Effector memory CD8-positive, alpha-beta T cell (primary cell): ENCODE measurements at places on chromosomes 16 and 17.
A peak's percentile ranks its signal among the peaks of the same experiment; 100 is the strongest.

DNA sequence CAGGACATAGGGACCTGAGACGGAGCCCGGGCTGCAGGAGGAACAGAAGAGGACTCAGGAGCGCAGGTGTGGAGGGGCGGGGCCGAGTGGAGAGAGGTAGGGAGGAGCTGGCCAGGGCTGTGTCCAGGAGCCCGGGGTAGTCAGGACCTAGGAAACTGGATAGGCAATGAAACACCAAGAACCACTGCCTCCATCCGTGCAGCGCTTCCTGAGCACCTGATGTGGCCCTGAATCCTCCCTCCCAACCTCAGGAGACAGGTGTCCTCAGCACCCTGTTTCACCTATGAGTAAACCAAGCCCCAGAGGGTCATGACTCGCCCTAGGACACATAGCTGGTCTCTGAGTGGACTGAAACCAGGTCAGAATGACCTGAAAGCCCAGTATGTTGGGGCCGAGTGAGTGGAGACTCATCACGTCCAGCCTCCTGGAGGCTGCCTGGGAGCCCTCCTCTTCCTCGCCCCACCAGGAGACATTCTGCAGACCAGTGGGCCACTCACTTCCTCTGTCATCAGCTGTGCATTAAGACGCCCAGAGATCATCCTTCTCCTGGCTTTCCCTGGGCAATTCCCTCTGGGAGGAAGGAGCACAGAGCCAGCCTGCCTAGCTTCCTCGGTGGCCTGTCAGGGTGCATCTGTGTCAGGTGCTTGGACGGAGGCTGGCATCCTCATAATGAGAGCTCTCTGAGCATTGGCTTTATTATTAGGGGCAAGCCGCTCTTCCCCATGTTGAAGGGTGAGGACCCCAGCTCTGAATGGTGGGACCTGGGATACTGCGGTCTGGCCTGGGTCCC, 72.8 kb downstream of the SCNN1B start:
- no peak for DNase-seq

DNA sequence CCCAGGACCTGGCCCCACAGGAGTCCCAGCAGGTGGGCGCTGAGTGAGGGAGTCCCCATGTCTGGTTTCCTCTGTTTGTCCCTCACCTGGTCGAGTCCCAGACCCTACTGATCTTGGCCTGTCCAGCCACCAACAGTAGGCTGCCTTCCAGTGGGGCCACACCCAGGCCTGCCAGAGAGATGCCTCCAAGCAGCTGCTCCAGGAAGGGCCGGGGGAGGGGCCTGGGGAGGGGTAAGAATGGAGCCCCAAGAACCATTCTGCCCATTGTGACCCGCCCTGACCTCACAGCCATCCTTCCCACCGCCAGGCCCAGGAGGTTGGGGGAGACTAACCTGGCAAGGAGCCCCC, 736 bp downstream of the SPATA20 start:
- DNase-seq: no peak

GRCh38 chr17:47301831-47302230, 21.9 kb upstream of the EFCAB13 start:
- DNase-seq: no peak

DNA sequence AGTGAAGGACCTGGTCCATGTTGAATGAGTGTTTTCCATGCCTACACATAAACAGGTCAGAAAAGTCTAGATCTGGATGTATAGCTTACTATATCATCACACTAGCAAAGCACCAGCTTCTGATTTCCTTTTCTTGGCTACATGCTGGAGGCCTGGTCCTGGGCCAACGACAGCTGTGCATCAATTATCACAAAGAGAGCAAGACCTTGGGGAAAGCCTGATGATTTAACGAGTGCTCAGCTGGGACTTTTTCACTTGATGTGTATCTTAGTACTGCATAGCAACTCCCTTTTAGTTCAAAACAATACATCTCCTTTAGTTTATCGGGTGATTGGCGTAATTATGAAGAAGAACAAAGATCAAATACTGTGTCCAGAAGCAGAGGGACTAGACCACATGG, 358.2 kb downstream of the KIF2B start:
- DNase-seq: no peak

DNA sequence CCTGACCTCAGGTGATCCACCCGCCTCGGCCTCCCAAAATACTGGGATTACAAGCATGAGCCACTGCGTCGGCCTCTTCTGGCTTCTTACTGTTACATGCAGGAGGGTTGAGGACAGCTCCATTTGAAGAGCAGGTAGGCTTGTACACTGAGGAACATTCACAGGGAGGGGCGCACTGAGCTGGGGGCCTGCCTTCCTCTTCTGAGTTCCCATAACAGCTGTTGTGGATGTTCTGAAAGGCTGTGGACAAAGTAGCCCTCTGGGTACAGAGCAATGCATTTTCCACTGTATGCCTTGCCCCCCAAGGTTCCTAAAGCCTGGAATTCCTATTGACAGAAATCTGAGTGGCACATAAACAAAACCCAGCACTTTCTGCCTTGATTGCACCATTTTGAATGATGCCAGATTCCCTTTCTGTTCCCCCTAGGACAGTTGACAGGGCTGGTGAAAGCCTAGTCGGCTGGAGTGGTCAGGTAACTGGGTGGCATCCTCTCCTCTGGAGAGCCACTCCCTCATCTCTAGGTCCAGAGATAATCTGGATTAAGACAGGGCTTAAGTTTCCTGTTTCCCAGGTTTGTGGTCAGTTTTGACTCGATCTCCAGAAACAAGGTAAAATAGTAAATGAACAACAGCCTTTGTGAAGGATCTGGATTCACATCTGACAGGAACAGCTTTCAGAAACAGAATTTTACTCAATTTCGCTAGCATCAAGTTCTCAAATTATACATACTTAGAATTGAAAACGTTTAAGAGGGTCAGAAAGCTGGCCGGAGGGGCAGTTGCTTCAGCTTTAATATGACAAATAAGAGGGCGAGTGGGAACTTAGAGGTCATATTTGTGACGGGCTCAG, 1.3 kb upstream of the CDK5R1 start:
- no peak for DNase-seq

DNA sequence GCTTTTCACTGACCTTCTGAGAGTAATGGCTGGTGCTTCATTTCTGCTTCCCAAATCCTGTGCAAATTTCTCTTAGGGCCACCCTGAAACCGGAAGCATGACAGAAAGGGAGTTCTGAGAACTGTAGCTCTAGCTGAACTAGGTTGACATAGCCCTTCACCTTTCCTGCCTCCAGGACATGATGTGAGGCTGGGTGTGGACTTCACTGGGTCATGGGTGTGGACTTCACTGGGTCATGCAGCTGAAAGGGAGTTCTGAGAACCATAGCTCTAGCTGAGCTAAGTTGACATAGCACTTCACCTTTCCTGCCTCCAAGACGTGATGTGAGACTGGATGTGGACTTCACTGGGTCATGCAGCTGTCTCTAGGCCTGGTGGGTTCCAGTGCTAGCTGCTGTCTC, 54.3 kb upstream of the NLRP1 start:
- DNase-seq: no peak

DNA sequence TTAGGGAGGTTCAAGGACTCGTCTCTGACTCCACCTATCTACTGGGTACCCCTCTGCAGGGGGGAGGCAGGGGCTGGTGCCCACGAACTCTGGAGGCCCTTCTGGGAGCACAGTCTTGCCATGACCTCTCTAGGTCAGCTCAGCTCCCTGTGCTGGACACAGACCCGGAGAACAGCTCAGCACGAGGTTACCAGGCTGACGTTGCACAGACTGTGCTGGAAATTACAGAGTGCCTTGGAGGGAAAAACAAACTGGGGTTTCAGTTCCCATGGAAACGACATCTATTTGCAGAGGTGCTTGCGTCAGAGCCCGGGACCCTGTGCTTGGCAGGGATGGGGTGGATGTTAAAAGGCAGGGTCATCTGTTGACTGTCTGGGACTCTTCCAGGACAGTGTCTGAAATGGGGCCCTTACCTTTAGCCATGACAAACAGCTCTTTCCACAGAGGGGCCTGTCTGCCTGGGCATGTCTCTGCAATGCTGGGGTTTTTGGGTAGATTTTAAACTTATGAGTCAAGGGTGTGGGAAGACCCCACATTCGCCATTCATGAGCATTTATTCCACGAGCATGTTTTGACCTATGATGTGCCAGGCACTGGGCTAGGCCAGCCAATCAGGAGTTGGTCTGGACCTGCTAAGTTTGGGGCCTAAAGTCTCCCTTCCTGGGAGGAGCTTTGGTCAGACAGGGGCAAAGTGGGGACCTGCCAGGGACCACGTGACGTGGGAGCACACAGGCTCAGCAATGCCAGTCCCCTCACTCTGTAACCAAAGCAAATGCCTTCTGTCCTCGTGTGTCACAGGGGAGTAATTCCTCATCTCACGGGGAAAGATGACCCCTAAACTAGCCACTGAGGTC, 22.5 kb downstream of the CCR7 start:
- peak; percentile 41 for DNase-seq

DNA sequence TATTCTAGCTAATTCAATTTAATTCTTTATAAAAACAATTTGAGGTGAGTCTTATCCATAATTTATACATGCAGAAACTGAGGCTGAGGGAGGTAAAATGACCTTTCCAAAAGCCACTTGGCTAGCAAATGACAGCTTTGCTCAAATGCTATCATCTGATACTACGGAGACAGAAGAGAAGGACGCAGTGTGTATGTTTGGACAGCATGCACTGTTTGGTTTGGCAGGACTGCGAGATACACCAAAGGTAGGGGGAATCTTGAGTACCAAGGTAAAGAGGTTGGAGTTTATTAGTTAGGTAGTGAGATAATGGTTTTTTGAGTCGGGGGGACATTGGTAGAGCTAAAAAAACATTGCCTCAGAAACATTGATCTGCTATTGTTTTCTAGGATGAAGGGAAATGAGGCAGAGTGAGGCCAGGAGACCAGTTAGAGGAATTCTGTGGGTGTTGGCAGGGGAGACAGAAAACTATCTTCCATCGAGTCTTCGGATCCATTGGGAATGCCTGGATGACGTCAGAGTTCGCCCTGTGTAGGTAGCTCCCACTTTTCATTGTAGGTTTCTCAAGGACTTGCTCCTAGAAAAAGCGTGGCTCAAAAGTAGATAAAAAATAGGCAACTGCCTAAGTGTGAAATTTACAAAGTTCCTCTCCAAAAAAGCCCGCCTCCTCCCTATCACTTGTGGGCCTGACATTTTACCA, 2.5 kb upstream of the HS3ST4 start:
- no peak for DNase-seq

DNA sequence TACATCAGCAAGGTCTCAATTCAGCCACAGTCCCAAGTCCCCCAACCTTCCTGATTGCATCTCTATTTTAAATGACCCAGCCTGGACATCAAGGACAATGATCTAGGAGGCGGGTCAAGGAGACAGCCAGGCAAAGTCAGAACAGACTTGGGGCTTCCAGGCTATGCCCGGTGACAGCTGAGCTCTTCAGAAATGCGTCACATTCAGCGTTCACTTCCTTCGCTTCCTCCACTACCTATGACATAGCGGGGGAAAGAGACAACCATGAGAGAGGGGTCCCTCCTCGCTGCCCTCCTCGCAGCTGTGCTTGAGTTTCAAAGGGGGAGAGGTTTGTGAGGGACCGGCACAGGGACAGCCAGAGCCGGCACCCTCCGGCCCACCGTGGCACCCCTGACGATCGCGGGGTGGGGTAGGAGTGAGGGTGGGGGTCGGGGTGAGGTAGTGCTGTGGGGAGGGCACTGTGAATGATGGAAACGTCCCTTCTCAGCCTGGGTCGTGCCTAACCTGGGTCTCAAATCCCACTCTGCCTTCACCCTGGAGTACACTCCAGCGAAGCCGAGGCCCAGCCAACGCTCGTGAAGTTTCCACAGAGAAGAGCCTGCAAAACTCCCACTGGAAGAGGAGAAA, 12.3 kb upstream of the LGALS3BP start:
- no peak for DNase-seq

- DNase-seq: no peak
Measured at GRCh38 chr16:1439058-1439698, 5.2 kb downstream of the CCDC154 start.

DNA sequence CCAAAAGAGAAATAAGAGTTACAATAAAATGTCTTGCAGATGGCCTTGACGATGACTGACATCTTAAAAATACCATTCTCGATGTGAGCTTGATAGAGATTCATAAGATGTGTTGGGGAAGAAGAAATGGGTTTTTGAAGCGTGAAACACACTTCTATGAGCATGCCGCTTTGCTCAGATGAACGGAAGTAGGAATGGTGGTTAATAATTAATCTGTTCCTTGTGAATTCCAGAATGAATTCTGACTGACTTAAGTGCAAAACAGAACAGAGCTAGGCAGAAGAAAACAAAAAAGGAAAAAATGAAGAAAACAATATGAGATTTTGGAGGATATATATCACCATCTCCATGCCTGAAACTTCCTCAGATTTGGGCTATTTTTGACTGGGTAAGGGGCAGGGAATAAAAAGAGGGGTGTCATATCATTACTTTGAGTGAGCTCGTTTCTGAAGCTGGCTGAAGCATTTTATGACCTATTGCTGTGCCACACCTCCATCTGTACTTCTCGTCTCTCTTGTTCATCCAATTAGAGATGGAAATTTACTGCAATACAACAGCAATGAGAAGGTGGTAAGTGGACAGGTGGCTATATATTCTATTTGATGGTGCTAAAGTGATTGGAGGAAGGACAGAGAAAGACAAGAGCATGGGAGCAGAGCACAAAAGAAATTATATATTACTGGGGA, 1152.0 kb upstream of the CDH8 start:
- no peak for DNase-seq

- DNase-seq: peak; percentile 60
Measured at GRCh38 chr17:41338961-41339485, 11.6 kb downstream of the KRT33A start.

GRCh38 chr16:31351942-31352325, 3.0 kb upstream of the ITGAX start:
- DNase-seq: no peak

DNA sequence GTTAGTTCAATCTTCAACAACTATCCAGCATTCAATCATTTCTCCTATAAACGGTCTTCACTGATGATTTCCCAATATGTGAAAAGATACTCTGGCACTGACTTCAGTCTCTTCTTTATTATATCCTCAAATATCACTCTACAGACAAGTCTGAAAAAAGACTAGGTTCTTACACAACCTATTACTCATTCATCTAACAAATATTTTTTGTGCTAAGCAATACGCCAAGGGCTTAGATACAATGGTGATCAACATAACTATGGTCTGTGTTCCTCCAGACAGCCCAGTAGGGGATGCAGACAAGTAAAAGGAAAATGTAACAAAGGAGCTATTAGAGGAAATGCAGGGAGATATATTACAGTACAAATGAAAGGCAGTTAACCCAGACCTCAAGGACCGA, 63.9 kb downstream of the MYO1D start:
- no peak for DNase-seq

GRCh38 chr16:73058221-73058615, 10.3 kb upstream of the ZFHX3 start:
- DNase-seq: no peak

- no peak for DNase-seq
Measured at GRCh38 chr17:27216836-27217235, 77.1 kb upstream of the WSB1 start.

DNA sequence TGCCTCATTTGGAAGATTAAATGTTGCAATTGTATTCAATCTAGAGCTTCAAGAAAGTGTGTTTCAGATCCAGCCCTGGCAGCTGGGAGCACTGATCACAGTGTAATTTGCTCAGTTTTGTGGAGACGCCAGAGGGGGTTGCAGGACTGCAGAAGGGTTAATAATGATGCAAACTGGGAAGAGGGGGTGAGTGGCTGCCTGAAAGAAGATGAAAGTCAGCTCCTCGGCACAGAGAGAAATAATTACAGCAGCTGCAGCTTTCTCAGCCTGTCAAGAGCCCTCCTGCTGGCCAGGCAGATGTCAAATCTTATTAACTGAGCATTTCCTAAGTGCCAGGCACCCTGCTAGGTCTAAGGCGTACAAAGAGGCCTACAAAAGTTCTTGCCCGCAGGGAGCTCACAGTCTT, 97.7 kb downstream of the ZNF18 start:
- no peak for DNase-seq
